ENCODE measurements at places on chromosomes 5 and 9. TPM values are rescaled to one million over a fixed set of nuclear protein-coding genes. Genes with fewer than 3 reads are reported as not detected.

- DNase-seq: peak; percentile 64
These were observed 344.0 kb downstream of the PTPRD start for GRCh38 chr9:10268531-10269485.

DNA sequence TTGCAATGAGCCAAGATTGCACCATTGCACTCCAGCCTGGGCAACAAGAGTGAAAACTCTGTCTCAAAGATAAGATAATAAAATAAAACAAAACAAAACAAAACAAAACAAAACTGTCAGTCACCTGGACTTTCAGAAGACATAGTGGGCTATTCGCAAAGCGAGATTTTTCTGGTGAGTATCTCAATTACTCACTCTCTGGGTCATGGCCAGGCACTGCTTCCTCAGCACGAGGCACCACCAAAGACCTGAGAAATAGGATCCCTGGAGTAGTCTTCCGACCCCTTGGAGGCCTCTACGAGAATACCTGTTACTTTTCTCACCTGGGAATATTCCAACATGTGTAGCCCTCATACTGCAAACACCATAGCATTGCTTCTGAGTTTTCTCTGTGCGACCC, 201.7 kb upstream of the ZNF618 start:
- DNase-seq: no peak

DNA sequence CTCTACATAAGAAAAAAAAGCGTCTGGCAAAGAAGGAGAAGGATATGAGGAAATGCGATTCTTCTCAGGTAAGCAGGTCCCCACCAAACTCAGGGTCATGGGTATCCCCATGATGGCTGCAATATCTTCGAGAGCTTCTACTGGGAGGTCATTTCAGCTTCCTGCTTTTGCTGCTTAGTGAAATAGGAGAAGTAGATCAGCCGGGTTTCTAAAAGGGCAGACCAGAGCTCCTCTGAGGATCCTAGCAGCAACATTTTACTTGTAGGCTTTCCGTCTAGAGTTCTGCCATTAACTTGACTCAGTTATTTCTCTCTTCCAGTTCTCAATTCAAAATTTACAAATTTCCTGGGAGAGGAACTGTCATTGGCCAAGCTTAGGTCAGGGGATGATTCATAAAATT, 134.7 kb downstream of the DPYSL3 start:
- no peak for DNase-seq

Gene PCSK5
- total RNA-seq: 2.7 TPM

DNA sequence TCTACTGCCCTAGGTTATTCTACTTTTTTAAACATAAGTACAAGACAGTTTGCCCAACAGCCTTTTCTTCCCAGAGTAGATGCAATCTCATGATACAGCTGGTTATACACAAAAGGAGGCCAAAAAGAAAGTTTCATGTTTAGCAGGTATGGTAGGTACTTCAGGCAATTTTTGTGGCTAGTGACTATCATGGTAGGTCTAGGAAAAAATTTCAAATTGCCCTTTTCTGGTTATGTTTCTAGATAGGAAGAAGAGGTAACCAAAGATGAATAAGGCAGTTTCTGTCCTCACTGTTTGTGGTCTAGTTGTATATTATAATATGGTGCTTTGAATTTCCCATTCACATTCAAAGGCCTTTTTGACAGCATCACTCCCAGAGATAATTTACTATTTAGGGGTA, 19.7 kb downstream of the MEGF9 start:
- no peak for DNase-seq

GRCh38 chr5:168446983-168447619, 39.2 kb upstream of the RARS1 start:
- no peak for DNase-seq

GRCh38 chr5:78653031-78653430, 4.5 kb upstream of the LHFPL2 start:
- DNase-seq: no peak

Gene PFN3
- total RNA-seq: not detected

- no peak for DNase-seq
These were observed 107.8 kb upstream of the NR4A3 start for GRCh38 chr9:99713838-99714306.

DNA sequence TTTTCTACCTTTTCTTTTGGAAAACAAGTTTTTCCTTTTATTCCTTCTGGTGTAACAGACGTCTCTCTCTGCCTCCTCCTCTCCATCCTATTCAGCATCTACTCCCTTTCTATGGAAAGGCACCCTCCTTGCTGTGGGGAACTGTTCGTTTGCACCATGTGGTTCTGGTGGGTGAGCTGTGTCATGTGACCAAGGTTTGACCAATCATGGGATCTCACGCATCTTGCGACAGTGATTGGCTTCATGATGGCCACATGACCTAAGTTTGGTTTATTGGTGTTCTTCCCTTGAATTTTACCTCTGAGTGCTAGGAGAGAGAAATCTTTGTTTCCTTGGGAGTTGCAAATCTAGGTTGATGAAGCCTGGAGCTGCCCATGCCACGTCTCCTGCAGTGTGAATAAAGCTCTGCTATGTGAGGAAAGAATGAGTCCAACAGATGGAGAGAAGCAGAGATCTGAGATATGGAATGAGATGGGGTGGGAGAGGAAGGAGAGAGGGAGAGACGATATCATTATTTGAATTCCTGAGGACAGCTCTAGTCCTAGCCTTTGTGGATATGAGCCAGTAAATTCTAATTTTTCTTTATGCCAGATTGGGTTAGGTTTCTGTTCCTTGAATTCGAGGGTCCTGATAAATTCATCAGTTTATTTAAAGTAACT, 178.8 kb upstream of the IL12B start:
- DNase-seq: no peak

Gene MEIKIN
- total RNA-seq: not detected

GRCh38 chr5:179769796-179770195, 24.0 kb upstream of the LTC4S start:
- DNase-seq: no peak

Gene KCNN2
- 2.7 TPM for total RNA-seq
